ENCODE measurements at places on chromosomes 7 and 10.

DNA sequence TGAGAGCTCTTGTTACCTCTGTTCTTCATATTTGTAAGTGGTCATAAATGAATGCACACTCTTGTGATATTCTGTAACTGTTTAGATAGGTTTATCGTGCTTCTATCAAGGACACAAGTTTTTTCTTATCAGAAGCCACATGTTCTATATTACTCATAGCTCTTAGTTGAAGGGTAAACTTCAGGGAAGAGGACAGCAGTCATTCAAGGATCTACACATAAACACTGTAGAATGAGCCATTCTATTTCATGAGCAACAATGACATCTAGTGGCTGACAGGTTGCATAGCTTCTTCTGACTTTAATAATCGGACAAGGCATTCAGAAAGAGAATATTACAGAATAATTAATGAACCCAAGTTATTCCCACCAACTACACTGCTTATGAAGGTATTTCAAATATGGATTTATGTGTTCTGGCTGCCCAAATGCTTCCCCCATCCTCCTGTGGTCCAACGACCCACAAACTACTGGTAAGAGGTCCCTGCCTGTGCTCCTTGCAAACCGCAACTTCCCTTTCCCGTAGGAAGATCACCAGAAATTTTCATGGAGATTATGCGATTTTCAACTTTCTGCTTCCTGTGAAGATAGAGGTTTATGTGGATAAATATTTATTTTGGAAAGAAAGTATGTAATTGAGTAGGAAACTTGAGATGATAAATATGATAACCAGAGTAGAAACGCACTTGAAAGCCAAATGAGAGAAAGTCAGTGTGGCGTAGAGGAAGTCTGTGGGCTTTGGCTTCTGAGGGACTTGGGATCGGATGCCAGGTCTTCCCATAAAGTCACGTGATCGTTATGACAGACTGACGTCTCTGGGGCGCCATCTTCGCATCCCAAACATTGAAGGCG, 16.8 kb upstream of the ABCB5 start:
- no peak for DNase-seq

GRCh38 chr7:68671046-68671445, 927.2 kb upstream of the AUTS2 start:
- no peak for DNase-seq

GRCh38 chr7:153607354-153607753, 444.8 kb upstream of the DPP6 start:
- no peak for DNase-seq

- no peak for DNase-seq
Observed at GRCh38 chr7:78062214-78062613, 263.6 kb downstream of the PHTF2 start.

DNA sequence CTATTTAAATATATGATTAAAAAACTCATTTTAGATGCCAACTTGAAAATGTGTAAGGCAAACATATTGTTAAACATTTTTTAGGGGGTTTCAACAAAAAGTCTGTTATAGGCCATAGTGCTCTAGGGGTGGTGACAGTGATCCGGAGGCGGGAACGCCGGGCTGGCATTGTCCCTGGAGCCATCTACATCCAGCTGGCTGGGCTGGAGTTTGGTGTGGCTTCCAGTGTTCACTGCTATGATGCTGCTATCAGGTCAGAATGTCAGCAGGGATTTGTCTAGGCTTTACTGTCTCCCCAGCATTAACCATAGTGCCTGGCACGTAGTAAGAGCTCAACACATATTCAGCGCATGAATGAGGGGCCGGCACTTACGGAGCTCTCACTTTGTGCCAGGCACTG, 1.9 kb upstream of the SLC18A2 start:
- DNase-seq: no peak

DNA sequence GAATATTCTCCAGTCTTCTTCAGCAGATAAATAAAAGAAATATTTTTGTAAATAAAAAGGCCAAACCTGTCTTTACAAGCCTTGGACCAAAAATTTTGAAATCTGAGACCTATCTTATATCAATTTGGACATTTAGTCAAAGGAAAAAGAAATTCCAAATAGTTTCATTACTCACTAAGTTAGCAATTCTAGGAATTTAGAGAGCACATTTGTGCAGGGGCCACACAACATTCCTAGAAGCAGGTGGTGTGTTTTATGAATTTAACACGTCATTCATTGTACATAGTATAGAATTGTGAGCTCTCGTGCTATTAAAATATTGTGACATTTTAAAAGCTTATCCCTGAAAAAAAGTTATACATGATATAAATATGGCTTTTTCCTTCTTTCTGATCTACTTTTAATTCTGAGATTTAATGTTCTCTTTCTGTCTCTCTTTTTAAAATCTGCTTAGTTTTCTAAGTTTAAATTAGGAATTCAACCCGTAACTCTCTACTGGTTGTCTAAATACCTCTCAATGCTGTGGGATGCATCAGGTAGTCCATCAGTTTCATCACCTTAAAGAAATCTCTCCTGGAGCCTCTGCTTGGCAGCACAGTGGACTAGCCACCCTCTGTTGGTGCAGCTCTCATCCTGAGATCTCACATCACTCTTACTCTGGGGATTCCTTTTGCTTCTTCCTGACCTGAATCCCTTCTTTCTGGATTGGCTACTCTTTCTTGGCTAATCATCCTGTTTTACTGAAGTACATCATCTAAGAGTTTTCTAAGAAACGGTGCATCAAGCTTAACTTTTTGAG, 124.5 kb downstream of the SEMA3E start:
- no peak for DNase-seq

GRCh38 chr7:118836933-118837332, 612.4 kb downstream of the ANKRD7 start:
- no peak for DNase-seq

DNA sequence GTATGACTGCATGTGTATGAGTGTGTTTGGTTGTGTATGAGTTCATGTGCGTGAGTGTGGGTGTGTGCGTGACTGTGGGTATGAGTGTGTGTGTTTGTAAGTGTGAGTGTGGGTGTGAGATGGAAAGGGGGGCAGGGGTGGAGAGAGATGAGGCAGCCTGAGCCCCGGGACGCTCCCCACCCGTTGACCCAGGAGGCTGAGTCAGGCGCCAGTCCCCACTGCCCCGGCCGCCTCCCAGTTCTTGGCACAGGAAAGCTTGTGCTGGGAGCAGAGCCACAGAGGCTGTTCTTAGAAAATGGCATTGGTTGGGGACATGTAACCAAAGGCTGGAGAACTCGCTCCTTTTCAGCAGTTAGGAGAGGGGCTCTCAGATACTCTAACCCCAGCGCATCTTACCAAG, 27.8 kb upstream of the NUB1 start:
- DNase-seq: no peak

GRCh38 chr7:2495418-2496299, 19.5 kb upstream of the GRIFIN start:
- DNase-seq: no peak

DNA sequence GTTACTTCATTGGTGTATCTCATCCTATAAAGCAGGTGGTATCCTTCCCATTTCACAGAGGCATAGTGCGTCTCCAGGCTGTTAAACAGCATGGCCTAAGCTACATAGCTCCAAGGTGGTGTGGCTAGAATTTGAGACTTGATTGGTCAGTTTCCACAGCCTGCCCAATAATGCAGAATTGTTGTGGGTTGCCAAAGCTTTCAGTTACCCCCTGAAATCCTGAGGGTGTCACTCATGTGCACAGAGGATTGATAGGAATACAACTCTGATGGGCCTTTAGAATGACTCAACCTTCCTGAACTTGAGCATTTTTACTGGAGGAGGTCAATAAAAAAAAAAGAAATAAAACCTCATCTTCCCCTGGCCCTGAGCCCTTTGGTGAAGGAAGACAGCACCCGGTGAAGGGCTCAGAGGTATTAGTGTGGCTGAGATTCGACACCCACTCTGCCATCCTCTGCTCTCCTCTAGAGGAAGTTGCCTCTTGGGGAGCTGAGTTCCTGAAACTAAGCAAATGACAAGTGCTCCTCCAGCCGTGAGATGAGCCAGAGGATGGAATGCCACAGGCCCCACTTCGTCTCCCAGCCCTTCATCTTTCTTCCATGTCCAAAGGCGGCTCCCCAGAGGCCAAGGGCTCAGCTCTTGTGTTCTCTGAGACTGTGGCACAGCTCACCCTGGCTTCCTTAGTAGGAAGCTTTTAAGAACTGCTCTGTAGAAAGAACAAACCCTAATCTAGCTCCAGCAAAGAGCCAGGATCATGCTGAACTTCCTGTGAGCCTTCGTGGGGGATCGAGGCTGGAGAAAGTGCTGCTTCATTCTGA, 1.0 kb downstream of the ACSL5 start:
- no peak for DNase-seq

GRCh38 chr10:45466784-45467183, 92.8 kb downstream of the ALOX5 start:
- no peak for DNase-seq

DNA sequence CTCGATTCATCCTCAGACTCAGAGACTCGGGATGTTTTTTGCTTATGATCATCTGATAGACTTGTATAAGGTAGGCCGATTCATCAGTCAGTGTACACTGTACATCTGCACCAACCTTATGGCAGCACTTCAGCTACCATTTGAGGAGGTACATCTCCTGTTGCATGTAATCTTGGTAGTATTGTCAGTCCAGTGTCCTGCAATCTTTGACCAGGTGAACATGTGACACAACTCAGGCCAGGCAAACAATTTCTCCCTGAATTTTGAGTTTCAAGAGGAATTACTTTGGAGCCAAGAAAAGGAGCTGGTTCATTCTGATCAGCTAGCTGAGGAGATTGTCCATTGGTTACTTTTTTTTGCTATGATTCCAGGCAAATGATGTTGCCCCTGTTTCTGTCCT, 19.7 kb upstream of the WASL start:
- no peak for DNase-seq

DNA sequence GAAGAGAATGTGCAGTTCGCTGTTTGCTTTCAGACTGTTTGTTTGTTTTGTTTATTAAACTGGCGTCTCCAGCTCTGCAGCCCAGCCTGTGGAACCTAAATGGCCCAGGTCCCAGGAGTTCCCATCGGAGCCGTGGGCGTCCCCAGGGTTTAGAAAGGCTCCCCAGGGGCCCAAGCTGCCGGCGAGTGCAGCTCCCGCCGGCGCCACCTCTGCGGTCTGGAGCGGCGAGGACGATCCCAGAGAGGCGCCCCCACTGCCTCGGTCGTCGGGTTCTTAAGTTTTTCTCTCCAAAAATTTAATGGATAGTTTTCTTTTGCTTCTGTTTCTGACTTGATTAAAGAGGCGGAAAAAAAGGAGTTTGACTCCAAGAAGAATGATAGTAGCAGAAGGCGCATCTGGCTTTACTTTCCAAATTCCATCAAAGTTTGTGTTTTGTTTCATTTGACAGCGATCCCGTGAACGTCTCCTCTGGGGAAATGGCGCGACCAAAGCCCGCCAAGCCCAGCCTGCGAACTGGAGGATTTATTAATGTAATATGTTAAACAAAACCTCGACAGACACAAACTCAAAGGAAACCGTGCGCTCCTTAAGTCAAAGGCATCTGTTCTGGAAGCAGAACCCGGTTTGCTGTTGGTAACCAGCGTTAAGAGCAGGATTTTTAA, 718 bp upstream of the FZD1 start:
- DNase-seq: no peak
